ENCODE measurements at places on chromosomes 3 and 15.

DNA sequence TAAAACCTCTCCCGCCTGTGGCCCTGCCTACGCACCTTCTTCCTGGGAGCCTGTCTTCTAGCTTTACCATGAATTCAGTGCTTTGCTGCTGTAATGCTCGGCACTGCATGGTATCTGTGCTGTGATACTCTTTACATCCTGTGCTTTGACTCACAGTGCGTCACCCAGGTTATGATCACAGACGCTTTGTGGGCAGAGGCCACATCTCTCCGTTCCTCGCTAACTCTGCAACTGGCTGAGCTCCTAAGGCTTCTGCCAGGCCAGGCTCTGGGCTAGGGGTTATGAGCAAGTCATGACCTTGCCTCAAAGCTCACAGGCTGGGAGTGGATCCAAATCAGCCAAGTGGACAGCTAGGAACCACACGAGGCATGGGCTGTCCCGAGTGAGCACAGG, 23.2 kb downstream of the SPTBN5 start:
- DNase-seq = peak; percentile 44

GRCh38 chr3:88936831-88937230, 170.6 kb upstream of the EPHA3 start:
- DNase-seq = no peak

DNA sequence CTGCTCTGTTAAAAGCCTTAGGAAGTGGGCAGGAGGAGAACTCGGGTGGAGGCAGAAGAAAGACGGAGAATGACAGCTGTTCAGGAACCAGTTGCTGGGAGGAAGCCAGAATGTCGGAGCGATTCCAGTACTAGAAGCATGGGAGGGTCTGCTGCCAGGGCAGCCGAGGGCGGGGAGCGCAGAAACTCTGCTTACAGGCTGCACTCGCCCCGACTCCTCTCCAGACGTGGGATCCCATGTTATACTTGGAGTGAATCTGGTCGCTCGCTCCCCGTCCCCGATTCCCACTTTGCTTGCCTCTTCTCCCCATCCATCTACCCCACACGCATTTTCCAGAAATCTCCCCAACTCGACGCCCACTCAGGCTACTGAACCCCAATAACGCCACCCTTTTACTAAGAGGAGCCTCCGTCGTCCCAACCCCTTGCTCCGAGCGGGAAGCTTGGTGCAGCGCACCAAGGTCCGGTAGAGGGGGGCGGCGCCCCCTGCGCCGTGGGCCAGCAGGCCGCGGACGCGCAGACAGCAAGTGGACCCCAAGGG, 665 bp downstream of the GATM start:
- DNase-seq = no peak

DNA sequence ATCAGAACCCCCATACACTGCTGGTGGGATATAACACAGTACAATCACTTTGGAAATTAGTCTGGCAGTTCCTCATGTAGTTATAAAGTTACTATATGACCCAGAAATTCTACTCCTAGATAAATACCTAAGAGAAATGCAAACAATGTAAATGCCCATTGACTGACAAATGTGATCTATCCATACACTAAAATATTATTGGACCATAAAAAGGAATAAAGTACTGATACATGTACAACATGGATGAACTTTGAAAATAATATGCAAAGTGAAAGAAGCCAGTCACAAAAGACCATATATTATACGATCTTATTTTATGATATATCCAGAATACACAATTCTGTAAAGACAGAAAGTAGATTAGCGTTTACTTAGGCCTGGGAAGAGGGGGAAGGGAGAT, 7.8 kb downstream of the IMPG2 start:
- DNase-seq = no peak

DNA sequence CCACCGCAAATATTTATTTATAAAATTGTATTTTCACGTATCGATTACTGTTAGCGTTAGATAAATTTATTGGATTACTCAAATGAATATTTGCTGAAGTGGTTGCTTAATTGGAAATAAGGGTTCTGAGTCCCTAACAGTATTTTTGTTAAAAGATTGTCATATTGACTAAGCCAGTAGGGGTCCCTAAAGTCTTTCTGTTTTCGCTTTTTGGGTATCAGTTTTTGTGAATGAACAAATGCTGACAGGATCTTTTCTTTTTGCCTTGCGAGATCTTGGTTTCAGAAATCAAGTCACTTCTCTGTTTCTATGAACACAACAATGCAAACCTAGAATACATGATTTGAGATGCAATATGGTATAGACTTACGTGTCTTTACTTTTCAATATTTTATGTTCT, 7.1 kb downstream of the RAD51 start:
- DNase-seq = no peak

- no peak for DNase-seq
These were observed 36.3 kb downstream of the PRICKLE2 start for GRCh38 chr3:64188810-64189560.

DNA sequence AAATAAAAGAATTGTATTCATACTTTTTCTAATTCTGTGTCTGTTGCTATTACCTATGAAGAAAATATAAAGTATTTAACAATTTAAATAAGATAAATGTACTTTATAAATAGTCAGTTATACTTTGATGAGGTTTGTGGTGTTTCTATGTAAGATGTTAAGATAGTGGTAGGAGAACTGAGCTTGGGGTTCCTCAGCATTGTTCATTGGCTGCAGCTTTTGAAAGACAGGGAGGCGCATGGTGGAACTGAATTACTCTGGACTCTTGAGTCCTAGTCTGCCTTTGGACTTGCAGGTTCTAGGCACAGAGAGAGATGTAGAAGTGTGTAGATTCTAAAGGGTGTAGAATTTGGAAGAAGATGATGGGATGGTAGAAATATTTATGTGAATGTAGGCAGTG, 23.1 kb downstream of the LMLN start:
- no peak for DNase-seq

GRCh38 chr3:52121464-52121805, 32.8 kb downstream of the POC1A start:
- DNase-seq = no peak

- no peak for DNase-seq
These were observed 8.3 kb upstream of the ANKDD1A start for GRCh38 chr15:64903326-64903950.

- DNase-seq = no peak
These were observed 18.1 kb upstream of the SCN10A start for GRCh38 chr3:38834110-38834509.

DNA sequence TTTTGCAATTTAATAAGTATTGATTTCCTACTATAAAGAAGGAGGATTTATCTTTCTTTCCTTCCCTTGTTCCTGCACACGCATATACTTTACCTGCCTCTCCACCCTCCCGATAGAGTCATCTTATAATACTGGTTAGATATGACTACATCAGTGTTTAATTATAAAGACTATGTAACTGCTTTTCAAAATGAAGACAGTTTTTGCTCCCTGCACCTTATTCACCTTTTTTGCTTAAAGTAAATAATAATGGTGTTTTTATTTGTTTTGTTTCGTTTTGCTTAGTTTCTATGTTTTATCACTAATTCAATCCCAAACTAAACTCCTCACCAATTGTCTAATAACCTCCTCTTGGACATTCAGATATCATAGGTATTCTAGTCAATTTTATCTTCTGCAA, 101.9 kb upstream of the RORA start:
- DNase-seq = no peak

DNA sequence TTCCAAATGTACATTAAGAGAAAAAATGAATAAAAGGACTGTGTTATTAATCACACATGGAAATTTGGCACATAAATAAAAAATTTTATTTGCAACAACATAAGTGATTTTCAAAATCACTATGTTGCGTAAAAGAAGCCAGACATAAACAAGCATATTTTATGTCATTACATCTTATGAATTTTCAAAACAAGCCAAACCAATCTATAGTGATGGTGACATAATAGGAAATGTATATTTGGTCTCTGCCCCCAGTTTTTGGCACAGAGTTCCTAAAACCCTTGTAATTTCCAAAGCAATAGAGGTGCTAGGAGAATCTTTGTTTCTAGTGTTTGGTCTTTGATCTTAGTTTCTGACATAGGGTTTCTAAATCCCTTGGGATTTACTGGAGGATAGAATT, 543.3 kb downstream of the ZBBX start:
- no peak for DNase-seq

GRCh38 chr3:130992344-130992743, 34.3 kb downstream of the ASTE1 start:
- no peak for DNase-seq

GRCh38 chr15:97941572-97941971, 18.9 kb upstream of the ARRDC4 start:
- no peak for DNase-seq

DNA sequence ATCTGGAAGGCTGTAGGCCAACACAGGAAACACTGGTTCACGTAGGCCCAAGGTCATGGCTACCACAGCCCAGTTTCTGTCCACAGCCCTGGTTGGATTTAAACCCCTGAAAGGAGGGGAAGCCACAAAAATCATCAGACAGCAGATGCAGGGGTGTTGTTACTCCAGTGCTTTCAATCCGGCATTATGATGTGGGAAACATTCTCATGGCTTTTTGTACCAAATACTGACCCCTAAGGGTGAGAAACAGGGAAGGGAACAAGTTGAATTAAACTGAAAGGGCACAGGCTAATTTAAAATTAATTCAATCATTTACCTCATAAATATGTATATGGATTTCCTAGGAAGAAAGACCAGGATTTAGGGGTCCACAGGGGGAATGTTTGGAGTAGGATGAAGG, 375.6 kb downstream of the CTNNB1 start:
- no peak for DNase-seq

GRCh38 chr15:45372041-45372995, 6.0 kb downstream of the GATM start:
- no peak for DNase-seq

DNA sequence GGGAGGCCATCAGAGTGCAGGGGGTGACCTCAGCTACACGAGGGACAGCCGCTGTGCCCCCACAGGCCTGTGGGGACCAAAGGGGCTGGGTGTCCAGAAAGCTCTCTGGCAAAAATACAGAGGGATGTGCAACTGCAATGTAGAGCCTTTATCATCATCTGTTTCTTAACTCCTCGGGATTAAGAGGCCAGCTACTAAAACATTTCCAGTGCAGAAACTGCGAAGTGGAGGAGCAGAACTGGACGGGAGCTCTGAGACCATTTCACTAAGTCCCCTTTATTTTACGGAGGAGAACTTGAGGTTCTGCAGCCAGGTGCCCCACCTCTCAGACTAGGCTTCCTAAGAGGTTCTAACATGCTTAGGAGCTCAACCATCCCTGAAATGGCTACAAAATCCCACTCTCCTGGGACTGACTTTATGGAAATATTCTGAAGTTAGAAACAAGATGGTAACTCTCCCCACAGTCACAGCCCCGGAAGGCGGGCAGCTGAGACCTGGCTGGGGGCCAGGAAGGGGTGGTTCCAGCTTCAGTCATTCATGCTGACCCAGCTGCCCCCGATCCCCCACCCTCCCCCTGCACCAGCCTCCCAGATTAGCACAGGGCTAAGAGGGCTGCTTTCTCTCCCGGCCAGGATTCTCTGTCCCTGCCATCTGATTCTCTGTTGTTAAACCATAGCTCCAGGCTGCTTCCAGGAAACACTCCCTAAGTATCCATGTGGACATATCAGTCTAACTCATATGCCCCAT, 40.3 kb downstream of the UMPS start:
- DNase-seq = no peak

DNA sequence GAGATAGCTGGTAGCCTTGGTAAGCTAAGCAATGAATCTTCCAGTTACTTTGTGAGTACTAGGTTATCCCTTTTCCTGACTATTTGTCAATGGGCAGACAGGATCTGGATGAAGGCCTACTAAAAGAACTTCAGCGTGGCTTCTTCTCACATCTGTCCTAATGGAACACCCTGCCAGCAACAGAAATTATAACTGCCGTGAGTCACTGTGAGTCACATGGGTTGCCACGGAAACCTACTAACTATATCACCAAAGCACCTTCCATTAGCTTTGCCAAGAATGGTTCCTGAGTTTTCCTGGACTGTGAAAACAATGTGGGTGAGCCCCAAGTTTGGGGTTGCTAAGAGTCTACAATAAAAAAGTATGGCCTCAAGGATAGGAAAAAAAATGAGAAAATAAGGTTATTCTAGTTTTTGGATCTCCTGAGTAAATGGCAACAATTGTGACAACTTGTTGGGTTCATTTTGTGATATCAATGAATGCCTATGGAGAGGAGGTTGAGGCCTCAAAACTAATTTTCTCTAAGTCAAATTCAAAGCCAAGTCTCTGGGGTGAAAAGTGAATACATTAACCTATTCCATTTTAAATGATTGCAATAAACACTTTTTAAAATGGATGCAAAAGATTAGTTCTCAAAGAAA, 195.1 kb upstream of the ICE2 start:
- no peak for DNase-seq

GRCh38 chr15:65902373-65902772, 33.1 kb downstream of the RAB11A start:
- DNase-seq = no peak

GRCh38 chr3:10806006-10806405, 10.0 kb upstream of the SLC6A11 start:
- no peak for DNase-seq

DNA sequence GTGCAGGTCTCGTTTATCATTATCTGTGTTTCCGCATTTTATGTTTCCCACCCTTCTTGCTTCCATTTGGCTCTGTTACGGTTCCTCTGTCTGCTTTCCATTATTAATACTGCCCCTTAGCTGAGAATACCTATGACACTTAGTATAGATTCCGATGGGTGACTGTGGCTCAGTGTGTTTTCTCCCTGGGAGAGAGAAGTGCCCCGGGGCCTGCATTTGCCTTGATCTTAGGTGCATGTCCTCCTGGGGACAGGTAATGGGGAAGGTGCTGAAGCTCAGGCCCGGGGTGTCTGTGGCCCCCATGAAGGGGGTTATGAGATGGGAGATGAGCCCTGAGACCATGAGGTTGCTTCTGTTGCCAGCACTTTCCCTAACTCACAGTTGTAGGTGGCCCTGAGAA, 43.4 kb upstream of the PCSK6 start:
- no peak for DNase-seq

DNA sequence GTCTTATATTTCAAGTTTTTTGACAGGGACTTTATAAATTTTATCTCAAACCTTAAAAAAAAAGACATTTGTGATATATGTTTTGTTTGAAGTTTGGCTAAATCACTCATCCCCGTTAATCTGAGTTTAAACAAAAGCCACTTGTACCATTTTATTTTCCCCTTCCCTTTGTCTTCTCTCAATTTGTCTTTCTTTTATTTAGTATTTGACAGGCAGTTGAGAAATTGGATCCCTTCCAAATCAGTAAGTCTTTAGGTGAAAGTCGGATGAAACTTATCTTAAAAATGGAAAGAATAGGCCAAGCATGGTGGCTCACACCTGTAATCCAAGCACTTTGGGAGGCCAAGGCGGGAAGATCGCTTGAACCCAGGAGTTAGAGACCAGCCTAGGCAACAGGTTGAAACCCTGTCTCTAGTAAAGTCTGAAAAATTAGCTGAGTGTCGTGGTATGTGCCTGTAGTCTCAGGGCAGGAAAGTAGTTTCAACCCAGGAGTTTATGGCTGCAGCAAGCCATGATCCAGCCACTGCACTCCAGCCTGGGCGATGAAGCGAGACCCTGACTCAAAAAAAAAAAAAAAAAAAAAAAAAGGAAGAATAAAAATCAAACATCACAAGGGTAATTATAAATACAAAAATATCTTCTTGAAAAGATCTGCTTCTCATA, 394.6 kb upstream of the TPM1 start:
- DNase-seq = no peak

- no peak for DNase-seq
These were observed 100.7 kb downstream of the FBN1 start for GRCh38 chr15:48544778-48545177.

Measured in T-helper 17 cell (primary cell).